Suppressor macrophage (primary cell): ENCODE measurements at places on chromosomes 5 and 9.

DNA sequence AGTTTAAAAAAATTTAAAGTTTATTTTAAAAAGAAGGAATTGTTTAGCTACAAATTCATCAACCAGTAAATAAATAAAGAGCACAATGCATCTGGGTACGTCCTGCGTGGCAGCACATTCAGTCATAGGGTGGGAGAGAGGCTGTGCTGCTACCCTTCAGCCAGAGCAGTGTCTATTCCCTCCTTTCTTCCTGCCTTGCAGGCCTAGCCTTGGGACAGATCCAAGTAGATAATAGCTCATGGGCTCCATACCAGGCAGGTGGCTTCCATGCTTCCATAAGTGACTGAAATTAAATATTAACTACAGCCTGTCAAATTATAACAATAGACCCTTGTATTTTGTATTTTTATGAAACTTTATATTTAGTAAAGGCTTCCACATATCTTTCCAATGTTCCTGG, 408.3 kb upstream of the RGMB start:
- DNase-seq, result no peak

- no peak for DNase-seq
Measured at GRCh38 chr5:122707796-122708195, 67.1 kb upstream of the SNX2 start.

- DNase-seq, result no peak
Measured at GRCh38 chr9:82524407-82524806, 535.8 kb downstream of the SPATA31D1 start.

GRCh38 chr5:573206-573605, 38.9 kb upstream of the CEP72 start:
- no peak for DNase-seq

DNA sequence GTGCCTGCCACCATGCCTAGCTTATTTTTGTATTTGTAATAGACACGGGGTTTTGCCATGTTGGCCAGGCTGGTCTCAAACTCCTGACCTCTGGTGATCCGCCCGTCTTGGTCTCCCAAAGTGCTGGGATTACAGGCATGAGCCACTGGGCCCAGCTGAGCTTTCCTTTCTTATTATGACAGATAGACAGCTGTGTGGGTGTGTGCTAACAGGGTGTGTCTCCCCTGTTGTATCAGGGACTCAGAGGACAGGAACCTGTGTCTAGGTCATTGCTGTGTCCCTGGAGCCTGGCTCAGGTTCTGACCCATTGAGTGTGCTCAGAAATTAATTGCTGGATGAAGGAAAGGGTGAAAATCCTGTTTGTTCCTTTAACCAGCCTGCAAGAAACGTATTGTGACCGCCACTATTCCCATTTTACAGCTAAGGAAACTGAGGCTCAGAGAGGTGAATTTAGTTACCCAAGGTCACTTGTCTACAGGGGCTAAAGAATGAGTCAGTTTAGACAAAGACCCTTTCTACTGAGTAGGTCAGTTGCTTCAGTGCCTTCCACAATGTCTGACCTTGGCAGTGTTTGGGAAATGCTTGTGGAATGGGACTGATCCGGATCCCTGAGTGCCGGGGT, 16.8 kb downstream of the NCS1 start:
- no peak for DNase-seq

DNA sequence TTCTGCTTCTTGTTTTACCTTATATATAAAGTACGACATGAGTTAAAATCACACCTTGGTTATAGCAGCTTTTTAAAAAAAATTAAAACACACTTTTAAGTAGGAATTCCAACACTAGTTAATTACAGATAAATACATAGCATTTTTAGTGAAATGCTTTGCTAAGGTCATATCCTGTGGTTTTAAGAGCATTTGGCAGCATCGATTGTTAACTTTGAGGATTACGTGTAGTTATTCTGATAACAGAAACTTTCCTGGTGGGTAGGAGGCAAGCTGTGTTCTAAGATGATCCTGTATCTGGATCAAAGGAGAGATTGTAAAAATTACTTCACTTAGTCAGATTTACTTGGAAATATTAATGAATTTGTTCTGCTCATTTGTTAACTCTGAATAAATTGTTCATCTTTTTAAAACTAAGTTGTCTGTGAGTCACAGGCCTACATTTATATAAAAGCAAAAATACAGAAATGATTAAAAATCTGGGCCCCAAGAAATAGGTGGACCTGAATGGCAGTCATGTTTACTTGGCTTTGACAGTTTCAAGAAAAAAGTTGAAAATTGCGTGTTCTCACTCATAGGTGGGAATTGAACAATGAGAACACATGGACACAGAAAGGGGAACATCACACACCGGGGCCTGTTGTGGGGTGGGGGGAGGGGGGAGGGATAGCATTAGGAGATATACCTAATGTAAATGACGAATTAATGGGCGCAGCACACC, 58.3 kb downstream of the TRIO start:
- no peak for DNase-seq

DNA sequence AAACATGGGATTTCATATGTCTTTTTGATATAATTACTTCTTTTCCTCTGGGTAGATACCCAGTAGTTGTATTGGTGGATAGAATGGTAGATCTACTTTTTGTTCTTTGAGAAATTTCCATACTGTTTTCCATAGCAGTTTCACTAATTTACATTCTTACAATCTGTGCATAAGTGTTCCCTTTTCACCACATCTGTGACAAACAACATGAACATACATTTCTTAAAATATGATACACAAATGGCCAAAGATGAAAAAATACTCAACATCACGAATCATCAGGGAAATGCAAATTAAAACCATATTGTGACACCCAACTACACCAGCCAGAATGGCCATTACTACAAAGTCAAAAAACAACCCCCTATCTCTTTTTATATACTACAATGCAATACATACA, 1778.5 kb upstream of the ACO1 start:
- DNase-seq, result no peak

DNA sequence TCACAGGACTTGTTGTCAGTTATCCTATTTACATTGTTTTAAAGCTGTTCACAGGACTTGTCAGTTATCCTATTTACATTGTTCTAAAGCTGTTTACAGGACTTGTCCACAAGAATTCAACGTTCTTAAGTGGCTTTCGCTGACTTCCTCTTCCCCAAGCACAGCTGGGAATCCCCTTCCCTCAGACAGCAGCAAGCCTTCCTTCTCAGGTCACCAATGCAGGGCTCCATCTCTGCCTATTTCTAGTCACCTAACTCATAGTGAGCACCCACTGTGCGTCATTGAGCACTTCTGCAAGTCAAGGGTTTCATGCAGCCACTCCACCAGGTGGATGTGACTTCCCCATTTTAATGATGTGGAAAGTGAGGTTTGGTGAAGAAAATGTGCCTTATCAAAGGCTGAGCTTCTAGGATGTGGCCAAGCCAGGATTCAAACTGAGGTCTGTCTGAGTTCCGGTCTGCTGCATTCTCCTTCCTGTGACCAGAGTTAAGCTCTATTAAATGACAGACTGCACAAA, 109.8 kb upstream of the ZNF462 start:
- peak; percentile 30 for DNase-seq

- no peak for DNase-seq
Measured at GRCh38 chr5:175866377-175866907, 4.9 kb upstream of the CPLX2 start.

DNA sequence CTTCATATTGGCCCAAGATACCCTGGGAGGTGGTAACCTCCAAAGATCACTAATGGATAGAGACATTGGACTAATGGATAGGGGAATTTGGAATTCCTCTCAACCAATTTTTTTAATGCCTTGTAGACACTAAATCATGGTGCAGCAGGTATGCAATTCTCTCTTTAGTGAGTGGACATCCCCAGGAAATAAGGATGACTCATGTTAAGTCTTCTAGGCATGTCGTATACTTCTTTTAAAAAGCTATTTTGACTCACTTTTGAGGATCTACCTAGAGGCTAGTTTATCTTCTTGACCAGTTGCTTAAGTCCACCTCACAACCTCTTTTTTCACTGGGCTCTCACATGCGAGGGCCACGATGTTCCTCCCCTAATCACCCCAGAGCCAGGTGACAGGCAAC, 211.6 kb upstream of the CDH12 start:
- DNase-seq, result no peak

- peak; percentile 70 for DNase-seq
Measured at GRCh38 chr5:1174122-1174936, 27.1 kb upstream of the SLC6A19 start.

- DNase-seq, result no peak
Measured at GRCh38 chr5:159762921-159763320, 153.4 kb upstream of the ADRA1B start.

GRCh38 chr5:74396913-74397622, 243.5 kb downstream of the ENC1 start:
- no peak for DNase-seq

- no peak for DNase-seq
Measured at GRCh38 chr9:111533099-111533790, 8.3 kb downstream of the ZNF483 start.

DNA sequence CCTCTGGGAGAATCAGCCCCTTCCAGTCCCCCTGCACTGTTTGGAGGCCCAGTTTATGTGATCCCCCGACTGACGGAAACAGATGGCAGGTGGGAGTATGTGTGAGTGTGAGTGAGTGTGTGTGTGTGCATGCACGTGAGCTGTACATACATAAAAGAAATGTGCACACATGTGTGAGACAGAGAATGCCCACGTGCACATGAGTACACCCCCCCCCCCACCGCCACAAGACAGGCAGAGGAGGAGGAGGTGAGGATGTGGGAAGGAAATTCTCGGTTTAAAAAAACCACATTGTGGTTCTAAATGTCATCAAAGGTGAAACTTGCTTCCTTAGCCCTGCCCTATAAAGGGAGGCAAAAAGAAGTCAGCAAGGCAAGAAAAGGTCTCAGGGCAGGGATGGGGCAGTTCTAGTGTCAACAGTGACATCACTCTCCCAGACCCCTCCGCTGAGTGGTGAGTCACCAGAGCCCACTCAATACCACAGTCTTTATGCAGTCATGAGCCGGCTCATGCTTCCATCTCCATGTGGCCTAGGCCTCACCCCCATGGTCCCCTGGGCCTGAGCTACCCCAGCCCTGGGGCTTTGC, 79.2 kb upstream of the HSPA9 start:
- peak; percentile 74 for DNase-seq

DNA sequence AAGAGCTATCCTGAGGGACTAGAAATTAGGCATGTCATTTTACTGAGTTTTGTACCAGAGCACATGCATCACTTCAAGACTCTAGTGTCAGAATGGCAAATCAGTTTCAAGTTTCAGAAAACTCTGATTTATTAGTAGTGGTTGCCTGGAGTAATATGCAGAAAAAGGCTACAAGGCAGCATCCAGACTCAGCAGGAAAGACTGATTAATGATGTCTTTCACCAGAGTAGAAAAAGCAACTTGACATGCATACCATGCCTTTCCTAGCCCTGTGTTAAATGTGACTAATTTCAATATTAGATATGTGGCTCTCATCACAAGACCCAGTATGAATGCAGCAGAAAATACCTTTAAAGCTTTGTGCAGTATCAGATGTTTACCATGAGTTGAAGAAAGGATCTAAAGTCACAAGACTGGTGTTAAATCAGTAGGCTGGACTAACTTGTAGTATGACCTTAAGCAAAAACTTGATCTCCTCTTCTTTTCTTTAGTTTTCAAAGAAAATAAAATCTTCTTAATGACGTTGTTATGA, 1251.2 kb upstream of the C9orf72 start:
- DNase-seq, result no peak

DNA sequence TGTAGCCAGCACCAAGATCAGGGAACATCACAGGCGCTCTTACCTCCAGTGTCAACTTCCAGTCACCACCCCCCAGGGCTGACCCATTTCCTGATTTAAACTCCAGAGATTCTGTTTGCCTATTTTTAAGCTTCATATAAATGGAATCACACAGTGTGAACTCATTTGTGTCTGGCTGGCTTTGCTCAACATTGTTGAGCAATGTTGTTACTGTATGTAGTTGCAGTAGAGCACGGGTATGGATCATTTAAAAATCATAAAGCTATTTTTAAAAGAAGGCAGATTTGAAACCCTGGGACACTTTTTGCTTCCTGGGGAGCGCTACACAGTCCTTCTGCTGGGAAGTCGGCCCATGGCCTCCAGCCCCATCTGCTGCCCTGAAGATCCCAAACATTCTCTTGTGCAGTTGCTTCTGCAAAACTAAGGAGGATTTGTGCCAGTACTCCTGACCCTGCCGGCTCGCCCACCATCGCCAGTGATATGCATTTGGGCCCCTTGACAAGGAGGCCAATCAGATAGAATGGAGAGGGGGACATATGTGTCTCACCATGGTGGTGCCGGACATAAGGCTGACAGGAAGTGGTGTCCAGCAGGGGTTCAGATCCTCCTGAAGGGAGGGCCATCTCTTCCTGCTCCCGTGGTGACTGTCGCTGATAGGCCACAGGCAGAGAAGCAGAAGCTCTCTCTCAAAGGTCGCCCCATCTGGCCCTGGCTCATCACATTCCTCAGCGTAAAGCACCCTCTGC, 13.3 kb downstream of the DCANP1 start:
- peak; percentile 91 for DNase-seq

DNA sequence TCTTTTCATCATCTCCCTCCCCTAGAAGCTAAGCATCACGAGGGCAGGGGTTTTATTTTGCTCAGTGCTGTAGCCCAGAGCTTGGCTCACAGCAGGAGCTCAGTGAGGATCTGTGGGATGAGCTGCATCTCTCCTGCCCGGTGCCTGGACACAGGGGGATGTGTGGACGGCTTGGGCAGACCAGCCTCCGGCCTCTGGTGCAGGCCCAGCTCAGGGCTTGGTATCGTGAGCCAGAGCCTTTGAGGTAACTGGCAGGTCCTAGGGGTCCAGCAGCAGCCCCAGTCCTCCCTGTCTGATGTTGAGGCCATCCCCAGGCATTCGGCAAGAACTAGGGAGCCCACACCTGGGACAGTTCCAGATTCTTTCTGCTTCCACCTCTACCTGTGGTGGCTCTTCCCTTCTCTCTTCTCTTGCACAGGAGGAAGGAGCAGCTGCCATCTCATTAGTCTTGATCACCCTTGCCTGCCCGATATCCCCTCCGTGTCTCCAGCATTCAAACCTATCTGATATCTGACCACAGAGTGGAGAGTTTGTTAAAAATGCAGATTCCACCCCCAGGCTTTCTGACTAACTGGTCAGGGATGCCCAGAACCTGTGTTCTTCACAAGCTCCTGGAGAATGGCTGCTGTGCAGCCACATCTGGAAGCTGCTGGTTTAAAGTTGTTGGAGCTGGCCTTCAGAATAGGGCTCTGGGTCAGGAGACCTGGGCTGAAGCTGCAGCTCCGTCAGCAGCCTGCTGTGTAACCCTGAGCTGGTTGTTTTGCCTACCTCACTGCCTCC, 7.9 kb upstream of the SLC6A7 start:
- DNase-seq, result no peak

DNA sequence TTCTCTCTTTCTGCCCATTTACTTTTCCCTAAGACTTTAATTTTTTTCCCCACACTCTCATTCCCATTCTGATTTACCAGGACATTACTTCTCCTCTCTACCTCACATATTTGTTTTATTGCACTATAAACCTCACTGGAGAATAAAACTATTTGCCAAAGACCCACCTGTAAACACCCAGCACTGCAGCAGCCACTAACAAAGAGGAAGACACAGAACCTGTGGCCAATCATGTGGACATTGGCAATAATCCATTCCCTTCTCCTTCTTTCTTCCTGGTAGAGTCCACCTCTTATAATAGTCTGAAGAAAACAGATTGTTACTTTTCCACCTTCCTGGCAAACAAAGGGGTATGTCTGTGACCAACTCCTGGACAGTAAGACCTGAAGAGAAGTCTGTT, 8.3 kb upstream of the THBS4 start:
- no peak for DNase-seq
